ENCODE measurements at places on chromosomes 5 and 9.

GRCh38 chr9:133513214-133514100, 11.3 kb downstream of the MYMK start:
- DNase-seq, result no peak

GRCh38 chr9:27043176-27043575, 37.7 kb upstream of the LRRC19 start:
- DNase-seq, result no peak

- DNase-seq, result no peak
These were observed 534.5 kb downstream of the TMEM38B start for GRCh38 chr9:106228861-106229260.

- DNase-seq, result no peak
These were observed 27.0 kb upstream of the FRRS1L start for GRCh38 chr9:109193974-109194556.

- DNase-seq, result no peak
These were observed 47.5 kb upstream of the PPARGC1B start for GRCh38 chr5:149682532-149683075.

GRCh38 chr5:96852759-96853158, 23.5 kb upstream of the ERAP2 start:
- no peak for DNase-seq

DNA sequence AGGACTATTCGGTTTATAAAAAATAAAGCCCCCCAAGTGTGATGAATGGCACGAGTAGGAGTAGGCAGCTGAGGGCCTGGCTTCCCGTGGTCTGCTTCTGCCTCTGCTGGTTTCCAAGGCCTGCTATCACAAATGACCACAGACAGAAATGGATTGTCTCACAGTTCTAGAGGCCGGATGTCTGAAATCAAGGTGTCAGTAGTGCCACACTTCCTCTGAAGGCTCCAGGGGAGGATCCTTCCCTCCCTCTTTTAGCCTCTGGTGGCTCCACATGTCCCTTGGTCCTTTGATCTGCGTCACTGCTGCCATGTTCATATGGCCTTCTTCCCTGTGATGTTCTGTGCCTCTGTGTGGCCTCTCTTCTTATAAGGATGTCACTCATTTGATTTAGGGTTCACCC, 15.1 kb downstream of the PRKACG start:
- no peak for DNase-seq
